ENCODE measurements at places on chromosomes 2 and 18.

DNA sequence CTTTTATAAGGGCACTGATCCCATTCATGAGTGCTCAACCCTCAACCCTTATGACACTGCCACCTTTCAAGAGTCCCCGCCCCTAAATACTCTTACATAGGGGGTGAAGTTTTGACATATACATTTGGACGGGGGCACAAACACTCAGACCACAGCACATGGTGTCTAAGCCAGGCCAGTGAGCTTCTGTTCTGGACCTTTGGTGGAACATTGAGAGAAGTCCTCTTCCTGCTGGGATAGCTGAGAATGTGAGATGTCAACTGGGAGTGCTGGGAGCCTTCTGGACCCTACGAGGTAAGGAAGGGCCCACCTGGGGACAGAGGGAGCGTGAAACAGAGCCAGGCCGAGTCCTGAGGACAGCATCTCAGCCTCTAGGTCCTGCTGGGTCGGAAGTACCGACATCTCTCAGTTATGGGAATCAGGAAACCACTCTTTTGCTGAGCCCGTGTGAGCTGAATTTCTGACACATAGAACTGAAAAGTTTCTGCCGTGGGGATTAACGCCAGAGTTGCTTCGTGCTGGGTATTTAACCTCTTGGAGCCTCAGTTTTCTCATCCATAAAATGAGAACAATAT is 114.9 kb downstream of the PDCL3 start:
- DNase-seq: no peak

DNA sequence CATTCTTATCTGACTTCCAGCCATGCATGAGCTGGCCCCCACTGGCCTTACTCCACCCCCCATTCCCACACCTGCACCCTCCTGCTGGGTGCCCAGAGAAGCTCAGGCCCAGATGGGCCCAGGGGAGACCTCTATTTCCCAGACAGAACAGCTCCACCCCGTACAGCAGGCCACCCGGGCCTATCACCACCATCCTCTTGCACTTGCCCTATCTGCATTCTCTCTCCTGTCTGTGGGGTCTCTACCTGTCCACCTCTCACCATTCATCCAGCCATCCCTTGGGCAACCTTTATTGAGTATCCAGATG is 25.3 kb upstream of the TNS1 start:
- no peak for DNase-seq

DNA sequence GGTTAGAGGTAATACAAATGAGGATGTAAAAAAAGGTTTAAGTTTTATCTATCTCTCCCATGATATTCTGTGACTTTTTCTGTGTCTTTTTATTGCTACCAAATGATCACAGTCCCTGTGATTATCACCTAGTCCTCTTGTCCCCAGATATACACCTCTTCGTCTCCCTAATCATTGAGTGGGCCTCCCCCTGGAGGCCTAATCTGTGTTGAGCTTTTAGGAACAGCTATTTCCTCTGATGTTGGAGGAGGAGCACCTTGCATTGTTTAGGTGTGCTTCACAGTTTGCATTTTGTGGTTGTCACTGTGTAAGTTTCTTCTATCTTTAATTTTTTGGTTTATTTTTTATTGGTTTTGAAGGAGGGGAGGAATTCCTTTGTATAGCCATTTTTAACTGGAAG is 33.3 kb downstream of the CCDC85A start:
- DNase-seq: no peak

DNA sequence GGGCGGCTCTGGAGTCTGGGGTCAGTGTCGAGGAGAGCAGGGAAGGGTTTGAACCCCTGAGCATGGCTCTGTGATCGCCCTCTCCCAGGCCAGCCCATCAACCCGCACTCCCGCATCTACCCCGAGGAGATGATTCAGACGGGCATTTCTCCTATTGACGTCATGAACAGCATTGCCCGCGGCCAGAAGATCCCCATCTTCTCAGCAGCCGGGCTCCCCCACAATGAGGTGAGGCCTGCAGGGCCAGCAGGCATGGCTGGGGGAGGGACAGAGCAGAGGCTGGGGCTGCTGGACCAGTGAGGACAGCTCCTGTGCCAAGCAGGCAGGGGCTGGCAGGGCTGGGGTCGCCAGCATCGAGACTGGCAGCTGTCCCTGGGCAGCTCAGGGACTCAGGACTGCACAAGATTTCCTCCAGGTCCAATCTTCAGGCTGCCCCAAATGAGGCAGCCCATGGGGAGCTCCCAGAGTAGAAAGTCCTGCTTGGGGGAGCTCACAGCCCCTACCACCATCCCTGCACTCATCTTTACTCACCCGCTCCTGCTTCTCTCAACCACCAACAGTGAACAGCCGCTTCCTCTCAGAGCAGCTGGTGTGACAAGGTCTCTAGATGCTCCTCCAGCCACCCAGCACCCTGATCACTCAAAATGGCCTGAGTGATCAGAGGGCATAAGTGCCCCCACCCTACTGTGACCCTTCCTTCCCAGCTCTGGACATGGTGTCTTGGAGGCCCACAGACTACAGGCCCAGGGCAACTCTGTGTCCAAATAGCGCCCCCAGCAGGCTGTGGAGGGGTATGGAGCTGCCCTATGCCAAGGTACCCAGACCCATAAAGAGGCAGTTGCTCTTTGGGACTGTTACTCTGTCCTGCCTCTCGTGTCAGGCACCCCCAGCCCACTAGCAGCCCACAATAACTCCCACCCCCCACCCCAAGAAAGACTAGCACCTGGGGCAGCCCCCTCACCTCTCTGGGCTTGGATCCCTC is 18.3 kb upstream of the ANKRD53 start:
- no peak for DNase-seq

- DNase-seq: peak; percentile 52
Observed at GRCh38 chr2:43609290-43609918, 13.6 kb upstream of the THADA start.

- DNase-seq: peak; percentile 68
Observed at GRCh38 chr2:69514406-69514805, 77.2 kb upstream of the NFU1 start.

Measured in fibroblast of upper back skin (primary cell).